Brain microvascular endothelial cell (primary cell): ENCODE measurements at places on chromosomes 16 and 17.
A peak's percentile ranks its signal among the peaks of the same experiment; 100 is the strongest.

DNA sequence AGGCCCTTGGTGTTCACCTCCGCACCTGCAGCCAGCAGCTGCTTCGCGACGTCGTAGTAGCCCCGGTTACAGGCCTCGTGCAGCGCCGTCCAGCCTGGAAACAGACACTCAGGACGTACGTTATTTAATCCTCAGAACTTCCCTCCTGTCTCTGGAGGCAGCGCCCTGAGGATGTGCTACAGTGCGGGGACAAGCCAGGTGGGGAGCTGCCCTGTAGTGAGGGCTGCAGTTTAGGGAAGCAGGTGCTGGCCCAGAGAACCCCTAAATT, 71.0 kb downstream of the ZNF778 start:
- no peak for DNase-seq

GRCh38 chr16:54928411-54929089, 2.1 kb upstream of the IRX5 start:
- no peak for DNase-seq

DNA sequence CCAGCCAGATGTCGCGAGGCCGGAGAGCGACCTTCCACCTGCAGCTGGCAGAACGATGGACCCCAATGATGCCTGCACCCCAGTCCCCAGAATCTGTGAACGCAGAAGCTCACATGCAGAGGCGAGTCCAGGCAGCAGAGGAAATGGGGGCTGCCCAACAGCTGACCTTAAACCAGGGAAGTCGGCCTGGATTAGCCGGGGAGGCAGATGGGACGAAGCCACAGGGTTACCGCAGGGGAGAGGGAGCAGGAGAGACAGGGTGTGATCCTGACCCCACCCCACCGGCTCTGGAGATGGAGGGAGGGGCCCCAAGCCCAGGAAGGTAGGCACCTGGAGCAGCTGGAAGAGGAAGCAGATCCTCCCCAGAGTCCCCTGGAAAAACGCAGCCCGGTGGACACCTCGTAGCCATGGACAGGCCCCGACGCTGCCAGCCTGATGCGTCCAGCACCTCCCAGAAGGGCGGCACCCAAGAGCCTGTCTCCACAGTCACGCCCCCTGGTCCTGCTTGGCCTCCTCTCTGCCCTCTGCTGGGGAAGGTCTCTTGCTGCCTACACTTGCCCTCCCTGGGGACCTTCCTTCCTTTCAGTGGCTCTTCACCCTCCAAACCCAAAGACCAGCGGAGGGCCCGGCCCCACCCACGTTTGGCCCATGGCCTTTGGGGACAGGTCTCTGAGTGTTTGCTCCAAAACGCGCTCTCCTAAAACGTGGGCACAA, 37.3 kb downstream of the PIEZO1 start:
- DNase-seq: no peak

DNA sequence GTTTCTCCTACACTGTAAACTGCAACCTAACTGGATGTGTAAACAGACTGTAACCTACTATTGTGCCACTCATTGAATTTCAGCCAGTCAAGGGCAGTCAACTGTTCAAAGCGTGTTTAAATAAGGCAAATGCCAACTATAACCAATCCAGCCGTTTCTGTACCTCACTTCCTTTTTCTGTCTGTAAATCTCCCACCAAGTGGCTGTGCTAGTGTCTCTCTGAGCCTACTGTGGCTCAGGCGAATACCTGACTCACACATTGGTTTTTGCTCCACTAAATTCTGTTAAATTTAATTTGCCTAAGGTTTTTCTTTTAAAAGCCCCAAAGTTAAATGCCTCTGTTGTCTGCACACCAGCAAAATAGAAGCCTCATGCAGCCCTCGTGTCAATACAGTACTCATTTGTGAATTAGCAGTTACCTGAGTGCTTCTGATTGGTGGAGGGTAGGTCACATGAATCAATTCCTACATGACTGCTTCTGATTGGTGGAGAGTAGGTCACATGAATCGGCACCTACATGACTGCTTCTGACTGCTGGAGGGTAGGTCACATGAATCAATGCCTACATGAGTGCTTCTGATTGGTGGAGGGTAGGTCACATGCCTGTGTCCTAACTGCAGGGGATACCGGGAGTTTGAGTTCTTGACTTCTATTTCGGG, 31.1 kb upstream of the CCR7 start:
- DNase-seq: no peak

DNA sequence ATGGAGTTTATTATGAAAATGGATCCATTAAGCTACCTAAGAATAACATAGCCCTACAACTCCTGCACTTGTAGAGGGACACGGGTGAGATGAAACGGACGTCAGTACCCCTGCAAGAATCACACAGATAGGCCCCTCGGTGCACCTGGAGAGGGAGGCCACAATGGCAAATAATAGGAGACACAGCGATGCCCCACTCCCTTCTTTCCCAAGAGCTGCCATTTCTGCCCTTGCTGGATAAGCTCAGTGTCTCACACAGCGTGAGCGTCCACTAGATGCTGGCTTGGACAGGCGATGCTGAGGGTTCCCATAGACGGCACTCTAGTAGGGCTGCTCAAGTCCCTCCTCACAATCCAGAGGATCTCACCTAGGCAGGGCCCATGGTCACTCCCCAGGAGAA, 67.8 kb downstream of the ADCY9 start:
- DNase-seq: no peak

- peak; percentile 4 for DNase-seq
Measured at GRCh38 chr17:70080541-70081347, 5.7 kb downstream of the KCNJ16 start.

- no peak for DNase-seq
Measured at GRCh38 chr16:76213860-76214259, 63.3 kb upstream of the CNTNAP4 start.

DNA sequence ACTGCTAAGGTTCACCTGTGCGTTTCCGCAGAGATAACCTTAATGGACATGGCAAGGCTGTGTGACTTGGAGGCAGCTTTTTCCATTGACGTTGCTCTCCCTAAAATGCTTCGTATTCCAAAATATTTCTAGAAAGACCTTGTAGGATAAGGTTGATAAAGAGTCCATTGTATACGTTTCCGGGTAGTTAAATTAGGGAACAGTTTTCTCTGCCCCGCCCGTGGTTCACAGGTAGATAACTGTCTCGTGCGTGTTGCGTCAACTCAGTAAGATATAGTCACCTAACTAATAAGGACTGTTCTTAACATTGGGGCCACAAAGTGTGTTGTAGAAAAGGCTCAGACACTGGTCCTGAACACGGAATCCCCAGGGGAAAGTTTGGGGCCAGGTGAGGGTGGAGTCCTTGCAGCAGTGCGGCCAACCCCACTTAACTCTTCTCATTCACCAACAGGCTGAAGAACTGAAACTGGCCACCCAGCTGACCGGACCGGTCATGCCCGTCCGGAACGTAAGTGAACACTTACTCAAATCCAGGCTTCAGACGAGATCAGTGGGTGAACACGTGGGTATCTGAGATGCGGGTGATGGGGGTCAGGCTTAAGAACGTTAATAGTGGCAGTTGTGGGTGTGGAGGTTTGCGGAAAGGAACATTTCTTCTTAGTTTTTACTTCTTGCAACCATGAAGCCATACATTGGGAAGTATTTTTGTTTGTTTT, 1.6 kb downstream of the RPL13 start:
- no peak for DNase-seq

DNA sequence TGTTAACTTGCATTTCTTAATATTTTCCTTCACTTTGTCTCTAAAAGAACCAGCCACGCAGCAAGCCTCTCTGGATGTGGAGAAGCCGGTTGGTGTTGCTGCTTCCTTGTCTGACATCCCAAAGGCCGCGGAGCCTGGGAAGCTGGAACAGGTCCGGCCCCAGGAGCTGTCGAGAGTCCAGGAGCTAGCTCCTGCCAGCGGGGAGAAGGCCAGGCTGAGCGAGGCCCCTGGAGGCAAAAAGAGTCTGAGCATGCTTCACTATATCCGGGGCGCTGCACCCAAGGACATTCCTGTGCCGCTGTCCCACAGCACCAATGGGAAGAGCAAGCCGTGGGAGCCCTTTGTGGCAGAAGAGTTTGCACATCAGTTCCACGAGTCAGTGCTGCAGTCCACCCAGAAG, 22.8 kb downstream of the GINS2 start:
- no peak for DNase-seq

- no peak for DNase-seq
Measured at GRCh38 chr17:29766796-29767327, 144.2 kb upstream of the CORO6 start.

DNA sequence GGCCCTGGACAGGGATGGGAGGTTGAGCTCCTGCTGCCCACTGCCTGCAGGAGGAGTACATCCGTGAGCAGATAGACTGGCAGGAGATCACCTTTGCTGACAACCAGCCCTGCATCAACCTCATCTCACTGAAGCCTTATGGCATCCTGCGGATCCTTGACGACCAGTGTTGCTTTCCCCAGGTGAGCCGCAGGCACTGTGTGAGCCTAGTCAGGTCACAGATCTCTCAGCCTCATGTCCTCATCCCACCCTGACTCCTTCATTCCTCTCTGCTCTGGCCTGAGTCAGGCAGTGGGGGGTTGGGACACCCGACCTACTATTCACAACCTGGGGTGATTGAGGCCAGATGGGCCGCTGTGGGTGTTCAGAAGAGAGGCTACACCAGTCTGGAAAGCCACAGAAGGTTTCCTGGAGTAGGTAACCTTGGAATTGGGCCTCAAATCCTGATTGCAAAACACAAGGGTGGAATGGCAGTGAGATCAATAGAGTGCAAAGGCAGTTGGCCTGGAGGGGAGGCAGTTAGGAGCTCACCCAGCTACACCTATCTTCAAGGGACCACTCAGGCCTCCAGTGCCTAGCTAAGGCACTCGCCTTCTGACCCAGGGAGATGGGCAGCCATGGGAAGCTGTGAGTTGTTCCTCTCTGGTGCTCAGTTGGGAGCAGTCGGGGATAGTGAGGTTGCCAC, 29.7 kb downstream of the MYO15A start:
- DNase-seq: no peak

DNA sequence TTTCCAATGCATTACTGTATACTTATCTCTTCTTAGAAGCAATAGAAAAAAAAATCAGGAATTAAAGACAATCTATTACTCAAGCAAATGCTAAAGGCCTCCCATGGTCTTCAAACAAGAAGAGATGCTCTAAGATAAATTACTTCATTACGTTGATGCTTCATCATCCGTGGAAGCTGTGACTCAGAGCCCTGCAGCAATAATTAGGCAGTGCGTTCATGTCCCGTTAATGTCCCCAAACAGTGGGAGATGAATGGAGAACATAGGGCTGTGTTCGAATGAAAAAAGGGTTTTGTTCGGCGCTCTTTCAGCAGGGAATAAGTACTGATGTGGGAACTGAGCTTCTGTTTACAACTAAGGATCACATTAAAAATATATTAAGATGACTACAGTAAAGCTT, 15.9 kb upstream of the PDXDC1 start:
- DNase-seq: no peak

- no peak for DNase-seq
Measured at GRCh38 chr16:10694306-10694705, 424 bp downstream of the TEKT5 start.

DNA sequence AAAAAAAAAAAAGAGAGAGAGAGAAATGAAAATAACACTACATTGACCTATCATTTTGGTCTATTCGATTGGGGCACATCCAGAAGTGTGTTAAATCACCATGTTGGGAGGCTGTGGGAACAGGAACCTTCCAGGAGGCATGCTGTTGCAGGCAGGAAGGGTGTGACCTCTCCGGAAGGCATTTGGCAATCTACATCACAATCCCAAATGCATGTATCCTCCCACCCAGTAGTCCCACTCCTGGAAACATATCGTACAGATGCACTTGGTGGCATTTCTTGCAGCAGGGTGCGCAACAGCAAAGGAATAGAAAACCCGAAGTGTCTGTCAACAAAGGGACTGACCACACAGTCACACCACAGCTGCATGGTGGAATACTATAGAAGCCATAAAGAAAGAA, 7.9 kb downstream of the PLLP start:
- DNase-seq: no peak

- DNase-seq: no peak
Measured at GRCh38 chr16:58471209-58471975, 28.6 kb upstream of the NDRG4 start.

DNA sequence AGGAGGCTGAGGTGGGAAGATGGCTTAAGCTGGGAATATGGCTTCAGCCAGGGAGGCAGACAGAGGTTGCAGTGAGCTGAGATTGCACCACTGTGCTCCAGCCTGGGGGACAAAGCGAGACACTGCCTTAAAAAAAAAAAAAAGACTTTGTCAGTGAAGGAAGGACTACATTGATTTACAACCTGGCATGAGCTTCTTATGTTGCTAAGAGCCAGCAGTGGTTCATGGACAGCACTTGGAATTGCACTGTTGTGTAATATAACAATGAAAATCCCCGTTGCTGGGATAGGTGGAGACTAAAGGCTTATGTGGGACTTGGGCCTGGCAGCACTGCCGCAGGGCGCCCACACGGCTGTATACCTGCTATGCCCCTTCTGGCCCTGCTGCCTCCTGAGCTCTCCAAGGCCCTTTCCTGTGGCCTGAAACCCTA, 14.1 kb upstream of the SLC16A5 start:
- no peak for DNase-seq

DNA sequence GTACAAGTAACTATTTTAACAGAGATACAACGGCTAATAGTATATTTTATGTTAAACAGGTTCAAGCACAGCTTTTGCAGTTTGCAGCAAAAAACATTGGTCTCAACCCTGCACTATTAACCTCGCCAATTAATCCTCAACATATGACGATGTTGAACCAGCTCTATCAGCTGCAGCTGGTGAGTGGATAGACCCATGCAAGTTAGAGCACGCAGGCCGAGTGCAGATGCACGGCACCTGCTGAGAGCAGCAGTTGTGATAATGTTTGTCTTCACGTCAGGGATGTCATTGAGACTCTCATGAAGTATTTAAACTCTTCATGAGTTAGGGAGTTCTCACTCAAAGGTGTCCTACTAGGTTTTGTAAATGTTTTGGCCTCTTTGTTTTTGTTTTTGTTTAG, 45.6 kb downstream of the TMC6 start:
- DNase-seq: no peak

GRCh38 chr17:79830763-79831264, 8.4 kb downstream of the CBX4 start:
- DNase-seq: no peak

- no peak for DNase-seq
Measured at GRCh38 chr17:59287891-59288290, 43.6 kb upstream of the YPEL2 start.
